Heart left ventricle (tissue), 16 donors: ENCODE measurements at places on chromosomes 4 and X.

- DNase-seq, result no peak
These were observed 20.3 kb downstream of the QRFPR start for GRCh38 chr4:121360495-121360894.

DNA sequence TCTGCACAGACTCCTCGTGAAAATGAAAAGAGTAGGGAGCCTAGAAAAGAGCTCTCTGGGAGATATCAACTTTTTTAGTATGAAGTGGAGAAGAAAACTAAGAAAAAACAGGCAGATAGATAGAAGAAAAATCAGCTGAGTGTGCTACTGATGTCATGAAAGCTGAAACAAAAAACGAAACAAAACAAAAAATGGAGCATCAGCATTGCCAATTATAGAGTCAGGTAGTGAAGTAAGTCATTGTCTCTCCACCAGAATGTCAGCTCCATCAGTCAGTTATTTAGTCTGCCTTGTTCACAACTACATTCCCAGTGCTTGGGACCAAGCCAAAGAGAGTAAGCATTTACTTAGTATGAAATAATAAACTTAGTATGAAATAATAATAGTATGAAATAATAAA, 595.1 kb downstream of the STPG2 start:
- DNase-seq, result no peak

- no peak for DNase-seq
These were observed 28.8 kb upstream of the CFAP47 start for GRCh38 chrX:35890699-35891098.

GRCh38 chr4:89162987-89163386, 51.7 kb downstream of the TIGD2 start:
- DNase-seq, result no peak

DNA sequence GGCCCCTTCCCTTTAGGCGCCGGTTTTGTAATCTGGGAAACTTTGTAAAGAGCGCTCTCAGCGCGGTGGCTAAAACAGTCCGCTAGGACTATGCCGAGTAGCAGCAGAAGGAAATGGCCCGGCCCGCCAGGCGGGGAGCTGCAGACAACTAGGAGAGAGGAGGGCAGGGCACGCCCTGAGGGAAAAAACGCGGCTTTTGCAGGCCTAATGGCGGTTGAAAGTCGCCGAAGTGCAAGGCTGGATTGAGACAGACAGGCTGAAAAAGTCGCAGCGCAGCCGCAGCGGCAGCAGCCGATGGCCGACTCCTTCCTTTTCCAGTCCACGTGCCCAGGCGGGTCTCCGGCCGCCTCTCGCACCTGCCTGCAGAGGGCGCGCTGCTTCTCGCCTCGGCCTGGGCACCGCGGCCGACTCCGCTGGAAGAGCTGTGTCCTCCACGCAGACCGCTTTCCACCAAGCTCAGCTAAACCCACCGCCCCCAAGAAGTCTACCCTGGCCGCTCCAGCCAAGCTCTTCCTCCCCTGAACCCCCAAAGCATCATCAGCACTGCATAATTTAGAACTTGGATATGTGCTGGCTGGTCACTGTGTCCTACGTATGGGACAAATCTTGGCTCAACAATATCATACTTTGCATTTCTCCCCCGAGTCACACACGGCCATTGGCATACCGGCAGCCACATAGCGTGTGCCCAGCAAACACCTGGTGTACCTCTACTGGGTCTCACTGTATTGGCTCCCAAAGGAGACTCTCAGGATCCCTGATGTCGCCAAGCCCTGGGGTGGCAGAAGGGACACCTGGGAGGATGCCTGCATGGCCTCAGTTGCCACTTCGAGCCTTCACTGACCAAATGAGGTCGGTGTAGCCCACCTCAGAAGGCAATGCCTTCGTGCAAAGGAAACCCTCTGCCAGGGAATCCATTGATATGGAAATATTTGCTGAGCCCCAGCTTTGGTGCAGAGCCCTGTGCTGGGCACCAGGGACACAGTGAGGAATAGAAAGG, 14.5 kb downstream of the SLC25A5 start:
- DNase-seq, result peak; percentile 71

DNA sequence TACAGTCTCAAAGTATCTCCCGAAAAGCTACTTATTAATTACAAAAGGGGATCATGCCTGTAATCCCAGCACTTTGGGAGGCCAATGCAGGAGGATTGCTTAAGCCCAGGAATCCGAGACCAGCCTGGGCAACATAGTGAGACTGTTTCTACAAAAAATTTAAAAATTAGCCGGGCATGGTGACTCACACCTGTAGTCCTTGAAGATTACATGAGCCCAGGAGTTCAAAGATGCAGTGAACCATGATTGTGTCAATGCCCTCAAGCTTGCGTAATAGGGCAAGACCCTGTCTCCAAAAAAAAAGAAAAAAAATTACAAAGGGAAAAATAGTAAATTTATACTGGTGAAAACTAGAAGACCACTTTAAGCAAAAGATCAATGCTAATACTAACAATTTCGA, 3.3 kb upstream of the PORCN start:
- DNase-seq, result no peak
